ENCODE measurements at places on chromosomes 7 and 10. TPM values are rescaled to one million over a fixed set of nuclear protein-coding genes. Genes with fewer than 3 reads are reported as not detected.
A peak's percentile ranks its signal among the peaks of the same experiment; 100 is the strongest.

DNA sequence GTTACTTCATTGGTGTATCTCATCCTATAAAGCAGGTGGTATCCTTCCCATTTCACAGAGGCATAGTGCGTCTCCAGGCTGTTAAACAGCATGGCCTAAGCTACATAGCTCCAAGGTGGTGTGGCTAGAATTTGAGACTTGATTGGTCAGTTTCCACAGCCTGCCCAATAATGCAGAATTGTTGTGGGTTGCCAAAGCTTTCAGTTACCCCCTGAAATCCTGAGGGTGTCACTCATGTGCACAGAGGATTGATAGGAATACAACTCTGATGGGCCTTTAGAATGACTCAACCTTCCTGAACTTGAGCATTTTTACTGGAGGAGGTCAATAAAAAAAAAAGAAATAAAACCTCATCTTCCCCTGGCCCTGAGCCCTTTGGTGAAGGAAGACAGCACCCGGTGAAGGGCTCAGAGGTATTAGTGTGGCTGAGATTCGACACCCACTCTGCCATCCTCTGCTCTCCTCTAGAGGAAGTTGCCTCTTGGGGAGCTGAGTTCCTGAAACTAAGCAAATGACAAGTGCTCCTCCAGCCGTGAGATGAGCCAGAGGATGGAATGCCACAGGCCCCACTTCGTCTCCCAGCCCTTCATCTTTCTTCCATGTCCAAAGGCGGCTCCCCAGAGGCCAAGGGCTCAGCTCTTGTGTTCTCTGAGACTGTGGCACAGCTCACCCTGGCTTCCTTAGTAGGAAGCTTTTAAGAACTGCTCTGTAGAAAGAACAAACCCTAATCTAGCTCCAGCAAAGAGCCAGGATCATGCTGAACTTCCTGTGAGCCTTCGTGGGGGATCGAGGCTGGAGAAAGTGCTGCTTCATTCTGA is 1.0 kb downstream of the ACSL5 start:
- peaks cover 57% of the 10 kb centered on the region for H3K4me1 ChIP-seq
- H3K27ac ChIP-seq: peak overlapping the region; percentile 100
- peak overlapping the region; percentile 96 for H3K4me3 ChIP-seq
- no peaks in the 10 kb centered on the region for H3K27me3 ChIP-seq
- no peak for DNase-seq

BEND7 gene
- not detected for total RNA-seq

DNA sequence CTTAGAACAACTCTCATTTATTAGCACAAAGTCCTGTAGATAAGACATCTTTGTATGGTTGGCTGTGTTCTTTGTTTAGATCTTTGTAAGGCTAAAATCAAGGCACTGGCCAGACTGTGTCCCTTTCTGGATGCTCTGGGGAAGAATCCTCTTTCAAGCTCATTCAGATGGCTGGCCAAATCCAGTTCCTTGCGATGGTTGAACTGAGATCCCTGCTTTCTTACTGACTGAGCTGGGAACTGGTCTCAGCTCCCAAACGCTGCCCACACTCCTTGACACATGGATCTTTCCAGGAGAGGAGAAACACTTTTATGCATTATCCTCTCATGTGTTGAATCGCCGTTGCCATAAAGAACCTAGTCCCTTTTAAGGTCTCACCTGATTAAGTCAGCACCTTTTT is 586.5 kb upstream of the IGFBP3 start:
- H3K36me3 ChIP-seq: no peaks in the 10 kb centered on the region
- no peaks in the 10 kb centered on the region for H3K27me3 ChIP-seq
- H3K4me3 ChIP-seq: no peak overlapping the region
- no peak for DNase-seq
- H3K4me1 ChIP-seq: no peaks in the 10 kb centered on the region

GBX1 gene
- not detected for total RNA-seq

GRCh38 chr10:64275001-64275400 is 753.8 kb downstream of the REEP3 start:
- H3K36me3 ChIP-seq: no peaks in the 10 kb centered on the region
- H3K27me3 ChIP-seq: no peaks in the 10 kb centered on the region
- no peak overlapping the region for H3K27ac ChIP-seq
- DNase-seq: no peak
- H3K4me1 ChIP-seq: no peaks in the 10 kb centered on the region
